ENCODE measurements at places on chromosomes 16 and 17. TPM values are rescaled to one million over a fixed set of nuclear protein-coding genes. Genes with fewer than 3 reads are reported as not detected.

LAT gene
- total RNA-seq, result 11.5 TPM

METTL23 gene
- 64.0 TPM for total RNA-seq

DNA sequence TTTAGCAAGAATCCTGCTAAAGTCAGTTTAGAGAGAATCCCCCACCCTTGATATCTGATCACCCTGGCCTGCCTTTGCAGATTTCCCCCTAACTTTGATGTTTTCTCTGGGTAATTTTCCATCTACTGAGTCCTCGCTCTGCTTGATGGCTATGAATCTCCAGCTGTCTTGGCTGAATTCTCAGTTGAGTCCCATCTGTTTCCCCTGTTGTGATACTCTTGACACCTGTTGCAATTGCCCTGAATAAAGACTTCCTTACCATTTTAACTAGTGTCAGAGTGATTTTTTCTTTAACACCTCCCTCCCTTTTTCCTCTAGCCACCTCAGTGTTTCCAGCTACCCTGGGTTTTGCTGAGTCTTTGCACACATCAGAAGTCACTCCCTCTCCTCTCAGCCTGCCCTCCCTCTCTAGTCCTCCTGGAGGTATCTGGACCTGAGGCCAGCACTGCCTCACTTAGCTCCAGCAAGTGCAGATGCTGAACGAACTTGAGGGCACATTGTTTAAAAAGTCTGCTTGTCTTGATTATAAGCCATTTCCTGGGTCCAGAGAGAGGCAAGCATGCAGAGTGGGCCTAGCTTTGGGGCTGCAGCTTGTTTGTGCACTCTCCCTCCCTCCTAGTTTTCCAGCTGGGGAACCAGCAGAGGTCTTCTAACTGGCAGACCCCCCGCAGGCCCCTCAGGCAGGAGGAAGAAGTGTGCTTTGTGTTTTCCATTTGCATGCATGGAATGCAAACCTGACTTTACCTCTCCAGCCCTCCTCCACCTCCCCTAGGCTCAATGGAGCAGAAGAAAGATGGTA, 33.2 kb downstream of the SPACA3 start:
- no peak for DNase-seq
- no peak overlapping the region for H3K27ac ChIP-seq
- H3K36me3 ChIP-seq, result no peaks in the 10 kb centered on the region
- no peaks in the 10 kb centered on the region for H3K27me3 ChIP-seq

GRCh38 chr17:63537991-63538692, 12.1 kb upstream of the DCAF7 start:
- no peak for DNase-seq
- peaks cover 12% of the 10 kb centered on the region for H3K4me1 ChIP-seq
- H3K27me3 ChIP-seq, result peaks cover 30% of the 10 kb centered on the region
- no peak overlapping the region for H3K27ac ChIP-seq

- no peaks in the 10 kb centered on the region for H3K36me3 ChIP-seq
- DNase-seq, result no peak
- H3K27me3 ChIP-seq, result no peaks in the 10 kb centered on the region
- H3K4me1 ChIP-seq, result peaks cover 26% of the 10 kb centered on the region
- H3K4me3 ChIP-seq, result no peak overlapping the region
These were observed 2.5 kb upstream of the CLTC start for GRCh38 chr17:59617156-59617732.

- DNase-seq, result no peak
- H3K27ac ChIP-seq, result no peak overlapping the region
- peaks cover 3% of the 10 kb centered on the region for H3K4me1 ChIP-seq
- no peak overlapping the region for H3K4me3 ChIP-seq
These were observed 25.6 kb upstream of the TAC4 start for GRCh38 chr17:49873466-49873865.

All from B cell (primary cell).